ENCODE measurements at places on chromosomes 7 and 10. TPM values are rescaled to one million over a fixed set of nuclear protein-coding genes. Genes with fewer than 3 reads are reported as not detected.

- DNase-seq, result no peak
Measured at GRCh38 chr10:79406683-79407422, 38.6 kb downstream of the ZCCHC24 start.

The TCF7L2 gene
- total RNA-seq, result 24.1 TPM

GRCh38 chr10:8298896-8299570 is 244.5 kb downstream of the GATA3 start:
- DNase-seq, result no peak

DNA sequence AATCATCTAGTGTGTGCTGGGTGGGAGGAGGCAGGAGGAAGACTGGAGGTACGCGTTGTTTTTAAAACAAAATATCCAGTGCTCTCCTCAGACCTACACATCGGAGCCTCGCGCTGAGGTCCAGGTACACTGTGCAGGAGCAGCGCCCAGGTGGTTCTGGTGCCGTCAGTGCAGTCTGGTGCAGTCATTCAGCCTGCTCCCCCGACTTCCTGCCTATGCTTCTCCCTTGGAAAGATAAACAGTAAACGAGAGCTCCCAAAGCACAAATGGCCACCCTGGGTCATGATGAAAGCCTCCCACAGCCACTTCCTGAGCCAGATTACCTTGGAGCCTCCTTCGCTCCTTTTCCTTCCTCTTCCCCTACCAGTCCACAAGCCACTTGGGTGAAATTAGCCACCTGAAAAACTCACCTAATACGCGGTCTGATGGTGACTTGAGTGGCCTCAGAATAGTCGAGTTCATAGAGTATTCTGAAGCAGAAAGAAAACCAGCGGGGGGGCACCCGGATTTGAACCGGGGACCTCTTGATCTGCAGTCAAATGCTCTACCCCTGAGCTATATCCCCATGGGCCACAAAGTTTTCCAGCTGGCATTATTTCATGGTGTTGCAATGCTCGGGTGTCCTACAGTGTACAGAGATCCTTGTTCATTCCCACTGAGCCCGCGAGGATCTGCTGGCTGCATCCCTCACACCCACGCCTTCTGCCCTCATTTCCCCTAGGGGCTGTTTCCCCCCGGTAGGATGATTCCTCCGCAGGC is 82.5 kb downstream of the ZNF467 start:
- DNase-seq, result no peak

The ADAP1 gene
- total RNA-seq, result 91.0 TPM

GRCh38 chr7:4225361-4225771 is 456.7 kb upstream of the FOXK1 start:
- no peak for DNase-seq

DNA sequence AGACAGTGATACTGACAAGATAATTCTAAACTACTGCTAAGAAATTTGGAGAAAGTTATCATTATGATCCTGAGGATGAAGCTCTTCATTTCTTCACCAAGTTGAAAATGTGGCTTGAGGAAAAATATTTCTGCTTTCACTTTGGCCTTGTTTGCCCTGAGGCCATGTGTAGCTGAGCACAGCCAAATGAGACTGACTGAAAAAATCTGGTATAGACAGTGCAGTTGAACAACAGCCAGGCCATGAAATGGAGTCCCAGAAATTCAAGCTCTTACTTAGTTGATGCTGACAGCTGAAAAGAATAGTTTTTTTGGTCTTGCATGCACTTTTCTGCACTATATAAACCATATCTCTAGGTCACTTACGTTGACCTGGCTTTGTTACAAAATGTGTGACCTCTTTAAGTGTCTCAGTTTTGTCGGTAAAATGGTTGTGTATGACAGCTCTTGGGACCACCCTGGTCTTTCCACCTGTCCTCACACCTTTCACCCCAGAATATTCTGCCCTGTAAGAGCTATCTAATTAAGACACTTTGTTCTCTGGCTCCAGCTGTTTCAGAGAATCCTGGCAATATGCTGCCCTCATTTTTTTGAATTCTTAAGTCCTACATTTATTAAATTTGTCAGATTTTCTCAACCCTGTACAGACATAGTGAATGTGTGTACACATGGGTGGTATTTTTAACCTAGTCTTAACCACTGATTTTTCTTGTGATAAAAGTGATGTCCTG is 91.3 kb downstream of the CD36 start:
- DNase-seq, result no peak

The C10orf90 gene
- total RNA-seq, result 0.06 TPM

DNA sequence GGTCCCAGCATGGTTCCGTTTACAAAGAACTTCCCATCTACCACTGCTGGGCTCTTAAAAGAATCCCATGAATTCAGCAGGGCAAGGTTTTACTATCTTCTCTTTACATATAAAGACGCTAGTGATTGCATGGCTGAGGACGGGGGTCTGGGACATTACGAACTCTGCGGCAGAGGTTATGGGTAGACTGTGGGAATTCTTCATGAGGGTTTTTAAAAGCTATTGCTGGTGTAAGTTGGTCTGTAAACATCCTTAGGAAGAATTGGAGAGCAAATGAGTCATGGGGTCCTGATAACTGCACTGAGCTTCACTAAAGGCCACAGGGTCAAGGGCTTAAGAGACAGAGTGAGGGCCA is 53.1 kb upstream of the TMEM72 start:
- DNase-seq, result no peak

The EGFR gene
- total RNA-seq, result 97.6 TPM

The PSD gene
- 94.0 TPM for total RNA-seq

GRCh38 chr10:73253225-73253555 is 746 bp upstream of the MRPS16 start:
- DNase-seq, result no peak

The EMX2 gene
- 0.71 TPM for total RNA-seq

The DNAJC2 gene
- total RNA-seq, result 10.2 TPM
